Body of pancreas (tissue), 4 donors: ENCODE measurements at places on chromosomes 12 and 14. TPM values are rescaled to one million over a fixed set of nuclear protein-coding genes. Genes with fewer than 3 reads are reported as not detected.

DNA sequence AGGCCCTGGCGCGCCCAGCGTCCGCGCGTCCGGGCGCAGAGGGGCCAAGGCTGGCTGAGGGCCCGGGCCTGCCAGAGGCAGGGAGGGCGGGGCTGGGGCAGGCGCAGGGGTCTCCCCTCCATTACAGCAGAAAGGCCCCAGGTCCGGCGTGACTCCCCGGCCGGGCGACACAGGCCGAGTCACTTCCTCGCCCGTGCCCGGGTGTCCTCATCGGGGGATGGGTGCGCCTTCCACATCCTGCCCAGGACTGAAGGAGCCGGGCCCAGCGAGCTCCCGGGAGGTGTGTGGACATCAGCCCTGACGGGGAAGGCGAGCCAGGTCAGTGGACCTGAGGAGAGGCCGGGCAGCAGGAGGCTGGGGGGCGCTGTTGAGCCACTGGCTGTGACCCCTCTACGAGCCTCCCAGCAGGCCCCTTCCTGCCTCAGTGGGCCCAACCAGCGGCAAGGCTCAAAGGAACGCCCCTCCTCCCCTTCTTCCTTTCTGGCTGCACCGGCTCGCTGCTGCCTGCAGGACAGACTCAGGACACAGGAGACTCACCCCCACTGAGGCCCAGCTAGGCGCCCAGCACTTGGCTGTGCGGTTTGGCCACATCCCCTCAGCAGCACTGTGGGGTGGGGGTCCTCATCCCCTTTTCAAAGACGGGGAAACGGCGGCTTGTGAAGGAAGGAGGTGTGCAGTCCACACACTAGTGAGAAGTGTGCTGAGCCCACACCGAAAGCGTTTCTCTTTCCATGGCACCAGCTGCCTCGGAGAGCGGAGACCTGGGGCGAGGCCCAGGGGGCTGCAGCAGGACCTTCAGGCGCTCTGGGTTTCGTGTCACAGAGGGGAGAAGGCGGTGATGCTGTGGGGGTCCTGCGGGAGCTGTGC is 606 bp downstream of the TNFAIP2 start:
- peak; percentile 54 for DNase-seq
- H3K36me3 ChIP-seq = no peaks in the 10 kb centered on the region

GRCh38 chr14:73242357-73242901 is 5.1 kb downstream of the PAPLN start:
- no peak for DNase-seq
- no peak overlapping the region for H3K27ac ChIP-seq
- H3K27me3 ChIP-seq = no peaks in the 10 kb centered on the region

GRCh38 chr12:34341362-34341733 is 319.1 kb downstream of the ALG10 start:
- H3K27ac ChIP-seq = no peak overlapping the region
- no peaks in the 10 kb centered on the region for H3K36me3 ChIP-seq
- H3K27me3 ChIP-seq = no peaks in the 10 kb centered on the region
- H3K4me1 ChIP-seq = no peaks in the 10 kb centered on the region

- no peaks in the 10 kb centered on the region for H3K27me3 ChIP-seq
- no peak for DNase-seq
- no peak overlapping the region for H3K27ac ChIP-seq
- H3K4me1 ChIP-seq = peaks cover 13% of the 10 kb centered on the region
- H3K4me3 ChIP-seq = no peak overlapping the region
Observed at GRCh38 chr12:26044007-26044394, 80.8 kb downstream of the BHLHE41 start.

DNA sequence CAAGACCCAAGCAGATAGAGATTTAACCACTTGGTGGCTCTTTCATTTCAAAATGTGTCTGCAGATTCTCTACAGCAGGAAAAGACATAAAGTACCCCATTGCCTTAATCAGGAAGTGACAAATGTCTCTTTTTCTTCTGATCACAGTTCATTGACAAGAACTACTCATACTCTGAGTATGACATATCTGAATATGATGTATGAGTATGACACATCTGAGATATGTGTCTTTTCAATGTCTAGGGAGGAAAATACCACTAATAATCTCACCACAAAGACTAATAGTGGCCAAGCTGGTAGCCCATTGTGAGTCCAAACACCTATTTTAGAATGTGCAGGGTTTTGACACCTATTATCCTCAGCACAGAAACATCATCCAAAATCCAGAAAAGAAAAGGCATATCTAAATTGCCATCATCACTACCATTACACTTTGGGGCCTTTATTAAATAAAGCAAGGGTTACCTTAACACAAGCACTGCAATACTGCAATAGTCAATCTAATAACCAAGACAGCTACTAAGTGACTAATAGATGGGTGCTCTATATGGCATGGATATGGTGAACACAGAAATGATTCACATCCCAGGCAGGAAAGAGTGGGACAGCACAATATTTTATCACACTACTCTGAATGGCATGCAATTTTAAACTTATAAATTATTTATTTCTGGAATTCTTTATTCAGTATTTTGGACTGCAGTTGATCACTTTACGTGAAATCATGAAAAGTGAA is 243.7 kb upstream of the FAR2 start:
- H3K36me3 ChIP-seq = no peaks in the 10 kb centered on the region
- H3K4me1 ChIP-seq = no peaks in the 10 kb centered on the region
- no peak overlapping the region for H3K27ac ChIP-seq
- no peak for DNase-seq

GRCh38 chr12:131672941-131673887 is 37.7 kb upstream of the SFSWAP start:
- no peaks in the 10 kb centered on the region for H3K36me3 ChIP-seq
- DNase-seq = no peak
- H3K4me3 ChIP-seq = no peak overlapping the region
- no peaks in the 10 kb centered on the region for H3K4me1 ChIP-seq
- H3K27ac ChIP-seq = no peak overlapping the region
- H3K27me3 ChIP-seq = no peaks in the 10 kb centered on the region

DNA sequence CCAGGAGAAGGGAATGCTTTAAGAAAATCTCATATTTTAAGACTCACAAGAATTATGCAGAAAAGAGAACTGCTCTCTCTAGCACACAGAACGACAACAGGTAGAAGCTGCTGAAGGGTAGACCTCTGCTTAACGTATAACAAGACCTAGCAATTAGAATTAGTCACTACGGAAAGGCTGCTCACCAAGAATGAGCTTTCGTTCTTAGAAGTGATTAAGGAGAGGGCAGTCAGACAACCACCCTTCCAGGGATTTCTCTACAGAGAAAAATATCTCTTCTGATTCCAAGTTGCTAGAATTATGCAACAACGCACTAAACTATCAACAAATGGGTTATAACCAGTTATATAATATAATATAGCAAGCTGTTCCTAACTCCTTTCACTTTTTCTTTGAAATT is 18.6 kb downstream of the LRIG3 start:
- H3K4me1 ChIP-seq = peaks cover 15% of the 10 kb centered on the region
- H3K36me3 ChIP-seq = peaks cover 10% of the 10 kb centered on the region
- H3K27ac ChIP-seq = no peak overlapping the region
- H3K27me3 ChIP-seq = no peaks in the 10 kb centered on the region
- DNase-seq = no peak

DNA sequence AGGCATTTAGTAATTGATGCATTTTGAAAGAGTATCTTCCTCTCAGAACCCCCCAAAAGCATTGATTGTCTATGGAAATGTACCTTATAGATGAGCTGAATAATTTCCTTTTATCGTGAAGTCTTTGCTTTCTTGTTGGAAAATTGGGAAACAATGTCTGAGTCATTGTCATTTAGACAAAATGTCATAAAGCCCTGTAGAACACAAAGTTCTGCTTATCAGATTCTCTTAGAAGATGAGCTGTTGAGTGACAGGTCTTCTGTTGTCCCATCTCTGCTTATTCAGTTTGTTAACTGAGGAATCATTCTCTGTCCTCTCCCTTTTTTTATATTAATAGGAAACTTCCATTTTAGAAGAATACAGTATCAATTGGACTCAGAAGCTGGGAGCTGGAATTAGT is 22.9 kb downstream of the MAPKAPK5 start:
- no peak overlapping the region for H3K4me3 ChIP-seq
- no peaks in the 10 kb centered on the region for H3K27me3 ChIP-seq
- no peaks in the 10 kb centered on the region for H3K36me3 ChIP-seq
- no peak for DNase-seq

GRCh38 chr12:108712165-108712924 is 19.0 kb downstream of the CORO1C start:
- H3K36me3 ChIP-seq = no peaks in the 10 kb centered on the region
- no peak for DNase-seq
- no peaks in the 10 kb centered on the region for H3K27me3 ChIP-seq

GRCh38 chr12:113186666-113187325 is 1.3 kb downstream of the RITA1 start:
- H3K27ac ChIP-seq = no peak overlapping the region
- no peaks in the 10 kb centered on the region for H3K36me3 ChIP-seq
- no peak overlapping the region for H3K4me3 ChIP-seq
- peaks cover 34% of the 10 kb centered on the region for H3K4me1 ChIP-seq
- H3K27me3 ChIP-seq = no peaks in the 10 kb centered on the region

The HOXC6 gene
- not detected for total RNA-seq

DNA sequence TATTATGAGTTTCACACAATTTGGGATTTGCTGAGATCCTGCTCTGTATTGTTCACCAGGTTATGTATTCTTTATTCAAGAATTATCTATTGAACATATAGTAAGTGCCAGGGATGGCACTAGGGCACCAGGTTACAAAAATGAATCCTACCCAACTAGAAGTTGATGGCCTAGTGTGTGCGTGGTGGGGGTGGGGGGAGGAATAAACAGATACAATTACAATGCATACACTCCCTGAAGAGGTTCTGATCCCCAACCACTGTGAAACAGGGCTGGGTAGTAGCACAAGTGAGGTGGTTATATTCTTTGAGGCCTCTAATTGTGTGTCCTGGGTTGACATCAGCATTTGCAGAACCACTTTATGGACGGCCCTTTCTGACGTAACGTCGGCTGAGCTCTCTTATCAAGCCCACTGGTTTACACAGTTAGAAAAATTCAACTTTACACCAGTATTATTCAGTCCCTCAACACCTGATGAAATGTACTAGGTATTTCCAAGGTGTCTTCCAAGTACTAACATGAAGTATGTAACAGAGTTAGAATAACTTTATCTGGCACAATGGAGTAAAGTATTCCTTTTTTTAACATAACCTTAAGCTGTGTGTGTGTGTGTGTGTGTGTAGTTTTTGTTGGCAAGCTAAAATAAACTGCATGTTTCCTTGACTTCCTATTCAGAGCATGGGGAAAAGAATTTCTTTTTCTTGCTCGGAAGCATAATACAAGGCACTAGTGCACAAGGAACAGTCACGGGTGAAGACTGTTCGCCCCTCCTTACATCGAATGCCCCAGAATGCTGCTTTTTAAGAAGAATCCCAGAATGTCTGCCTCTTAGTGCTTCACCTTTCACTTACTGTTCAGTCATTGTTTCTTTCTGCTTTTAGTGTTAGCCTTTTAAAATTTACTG is 8.1 kb upstream of the GLRX5 start:
- no peak overlapping the region for H3K4me3 ChIP-seq
- H3K27me3 ChIP-seq = no peaks in the 10 kb centered on the region
- peaks cover 40% of the 10 kb centered on the region for H3K4me1 ChIP-seq
- H3K36me3 ChIP-seq = no peaks in the 10 kb centered on the region
- no peak for DNase-seq

- H3K36me3 ChIP-seq = no peaks in the 10 kb centered on the region
- no peak overlapping the region for H3K27ac ChIP-seq
- no peaks in the 10 kb centered on the region for H3K4me1 ChIP-seq
- no peak overlapping the region for H3K4me3 ChIP-seq
- no peaks in the 10 kb centered on the region for H3K27me3 ChIP-seq
Observed at GRCh38 chr12:102708108-102708507, 208.9 kb downstream of the PAH start.

DNA sequence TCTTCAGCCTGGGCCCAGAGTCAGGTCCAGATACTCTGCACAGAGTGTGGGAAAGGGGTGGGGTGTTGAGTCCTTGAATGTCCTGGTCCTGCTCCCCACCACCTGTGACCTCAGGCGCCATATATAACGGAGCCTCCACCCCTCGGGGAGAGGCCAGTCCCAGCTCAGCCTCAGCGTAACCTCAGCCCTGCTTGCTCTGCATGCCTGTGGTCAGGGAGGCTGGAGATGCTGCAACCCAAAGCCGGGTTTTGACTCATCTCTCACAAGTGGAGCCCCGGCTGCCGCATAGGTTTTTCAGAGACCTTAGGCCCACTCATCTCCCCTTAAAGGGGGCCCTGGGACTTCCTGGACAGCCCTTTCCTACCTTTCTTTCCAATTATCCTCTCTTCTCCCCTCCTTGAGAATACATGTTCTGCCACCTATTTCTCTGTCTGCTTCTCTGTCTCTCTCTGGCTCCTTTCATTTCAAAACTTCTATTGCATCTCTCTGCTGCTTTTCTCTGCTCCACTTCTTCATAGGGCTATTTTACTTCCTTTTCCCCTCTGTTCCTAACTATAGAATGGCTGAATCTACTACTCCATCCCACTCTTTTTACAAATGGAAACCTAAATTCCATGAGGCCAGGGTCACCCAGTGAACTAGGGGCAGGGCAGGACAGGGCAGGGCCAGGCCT is 1.2 kb downstream of the ITGB7 start:
- no peaks in the 10 kb centered on the region for H3K36me3 ChIP-seq
- peaks cover 8% of the 10 kb centered on the region for H3K4me1 ChIP-seq
- DNase-seq = peak; percentile 49

The TRPV4 gene
- total RNA-seq = 6.3 TPM

GRCh38 chr14:72632727-72633126 is 261.2 kb downstream of the DPF3 start:
- no peak for DNase-seq
- H3K4me1 ChIP-seq = no peaks in the 10 kb centered on the region
- H3K4me3 ChIP-seq = no peak overlapping the region
- no peaks in the 10 kb centered on the region for H3K27me3 ChIP-seq

The RAD9B gene
- total RNA-seq = 2.3 TPM

DNA sequence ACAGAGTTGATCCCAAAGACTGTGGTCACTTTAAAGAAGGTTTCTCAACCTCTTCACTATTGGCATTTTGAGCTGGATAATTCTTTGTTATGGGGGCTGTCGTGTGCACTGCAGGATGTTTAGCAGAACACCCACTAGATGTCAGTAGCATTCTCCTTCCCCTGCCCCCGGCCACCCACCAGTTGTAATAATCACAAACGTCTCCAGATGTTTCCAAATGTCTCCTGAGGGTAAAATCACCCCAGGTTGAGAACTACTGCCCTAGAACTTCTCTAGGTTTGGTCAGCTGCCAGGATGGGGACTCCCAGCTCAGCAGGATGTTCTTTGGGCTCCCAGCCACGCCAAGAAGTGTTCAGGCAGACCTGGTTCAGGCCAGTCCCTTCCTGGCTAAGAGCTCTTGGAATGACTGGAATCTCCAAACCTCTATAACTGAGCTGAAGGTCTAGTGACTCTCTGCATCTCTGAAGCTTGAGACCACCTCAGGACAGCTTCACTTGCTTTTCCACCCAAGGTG is 12.5 kb upstream of the AJUBA start:
- H3K4me1 ChIP-seq = peaks cover 5% of the 10 kb centered on the region
- no peaks in the 10 kb centered on the region for H3K36me3 ChIP-seq
- no peak overlapping the region for H3K27ac ChIP-seq
- H3K4me3 ChIP-seq = no peak overlapping the region
